ENCODE measurements at places on chromosomes 3 and 15.

GRCh38 chr15:71364117-71364584 lies 248.9 kb downstream of the THSD4 start:
- no peak for DNase-seq

DNA sequence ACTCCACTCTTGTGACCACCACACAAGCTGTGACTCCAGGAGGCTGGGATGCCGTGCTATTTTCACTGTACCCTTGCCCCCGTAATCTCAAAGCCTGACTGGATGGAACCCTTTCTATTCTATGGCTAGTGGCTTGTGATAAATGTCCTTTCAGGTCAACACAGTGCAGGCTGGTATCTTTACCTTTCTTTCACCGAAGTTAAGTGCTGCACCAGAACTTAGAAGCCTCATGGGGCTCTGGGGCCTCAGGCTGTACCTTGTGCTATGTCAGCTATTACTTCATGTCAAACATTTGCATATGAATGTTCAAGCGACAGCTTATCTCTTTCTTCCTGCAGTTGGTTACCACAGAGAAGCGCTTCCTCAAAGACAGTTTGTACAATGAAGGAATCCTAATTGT lies 66.8 kb downstream of the RPL39L start:
- DNase-seq, result no peak

DNA sequence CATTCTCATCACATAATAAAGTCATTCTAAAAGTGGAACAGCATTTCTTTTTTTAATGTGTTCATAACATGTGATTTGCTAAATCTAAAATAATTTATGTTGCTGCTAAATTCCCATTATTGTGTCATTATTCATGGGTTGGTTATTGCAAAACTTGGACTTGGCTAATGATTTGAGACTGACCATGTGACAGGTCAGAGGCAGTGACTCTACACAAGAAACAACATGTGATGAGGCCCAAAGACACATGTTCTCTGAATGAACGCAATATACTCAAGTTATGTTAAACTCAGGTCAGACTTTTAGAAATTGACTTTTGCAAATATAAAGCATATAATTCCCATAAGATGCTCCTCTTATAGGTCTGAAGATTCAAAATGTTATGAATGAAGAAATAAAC lies 566.1 kb downstream of the TBL1XR1 start:
- no peak for DNase-seq

GRCh38 chr15:90266061-90266431 lies 574 bp downstream of the NGRN start:
- DNase-seq, result peak; percentile 74

DNA sequence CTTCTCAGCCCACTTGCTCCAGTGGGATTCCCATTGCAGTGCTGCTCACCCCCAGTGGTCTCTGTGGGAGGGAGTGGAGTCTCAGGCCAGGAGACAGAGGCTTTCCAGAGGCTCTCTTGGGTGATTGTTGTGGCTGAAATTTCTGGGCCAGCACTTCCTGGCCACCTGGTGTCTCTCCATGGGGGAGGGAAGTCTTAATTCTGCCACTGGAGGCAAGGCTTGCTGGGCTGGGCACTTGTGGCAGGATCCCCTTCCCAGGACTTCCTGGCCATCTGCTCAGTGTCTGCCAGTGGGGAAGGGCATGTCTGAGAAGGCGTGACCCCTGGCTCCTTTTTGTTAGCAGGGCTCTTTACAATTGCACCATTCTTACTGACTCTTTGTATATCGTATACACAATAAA lies 351.8 kb downstream of the GABRB3 start:
- no peak for DNase-seq

- DNase-seq, result no peak
Measured at GRCh38 chr3:89405176-89405575, 297.8 kb downstream of the EPHA3 start.

DNA sequence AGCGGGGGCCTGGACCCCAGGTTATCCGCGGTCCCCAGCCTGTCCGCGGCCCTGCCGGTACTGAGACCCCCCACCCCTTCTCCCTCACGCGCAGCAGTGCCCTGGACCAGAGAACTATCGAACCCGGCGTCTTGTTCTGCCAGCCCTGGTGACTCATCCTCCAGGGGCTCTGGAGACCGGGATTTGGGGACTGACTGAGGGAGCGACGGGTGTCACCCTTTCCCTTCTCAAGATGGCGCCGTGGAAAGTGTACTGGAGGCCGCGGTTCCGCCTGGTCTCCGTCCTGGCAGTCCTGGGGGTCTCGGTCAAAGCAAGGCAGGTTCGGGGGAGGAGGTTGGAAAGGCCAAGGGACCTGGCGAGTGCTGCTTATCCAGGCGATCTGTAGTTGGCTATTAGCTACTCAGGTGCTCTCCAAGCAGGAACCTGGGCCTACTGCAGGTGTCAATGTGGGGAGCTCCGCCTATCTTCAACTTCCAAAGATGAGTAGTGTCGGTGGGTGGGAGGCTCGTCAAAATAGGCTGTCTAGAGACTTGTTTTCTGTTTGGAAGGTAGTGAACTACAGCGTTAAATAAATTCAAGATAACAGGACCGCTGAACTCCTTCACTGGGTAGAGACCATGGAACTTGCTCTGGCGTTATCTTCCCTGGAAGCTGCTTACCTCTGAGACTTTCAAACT lies 790 bp downstream of the RAB5A start:
- DNase-seq, result peak; percentile 68

DNA sequence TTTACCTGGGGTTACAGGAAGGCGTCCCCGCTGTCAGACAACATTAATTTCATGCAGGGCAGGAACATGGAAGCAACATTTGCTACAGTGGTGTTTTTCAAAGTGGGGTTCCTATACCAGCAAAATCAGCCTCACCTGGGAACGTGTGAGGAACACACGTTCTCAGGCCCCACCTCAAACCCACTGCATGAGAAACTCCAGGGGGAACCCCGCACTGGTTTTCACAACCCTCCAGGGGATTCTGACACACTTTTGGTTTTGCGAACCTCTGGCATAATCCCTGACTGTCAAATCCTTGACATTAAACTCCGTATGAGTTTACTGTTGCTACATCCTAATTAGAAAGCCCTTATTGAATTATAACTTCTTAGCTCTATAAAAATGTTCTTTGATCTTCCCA lies 127.7 kb downstream of the LRRK1 start:
- no peak for DNase-seq

GRCh38 chr3:168080022-168080421 lies 15.7 kb downstream of the GOLIM4 start:
- no peak for DNase-seq

DNA sequence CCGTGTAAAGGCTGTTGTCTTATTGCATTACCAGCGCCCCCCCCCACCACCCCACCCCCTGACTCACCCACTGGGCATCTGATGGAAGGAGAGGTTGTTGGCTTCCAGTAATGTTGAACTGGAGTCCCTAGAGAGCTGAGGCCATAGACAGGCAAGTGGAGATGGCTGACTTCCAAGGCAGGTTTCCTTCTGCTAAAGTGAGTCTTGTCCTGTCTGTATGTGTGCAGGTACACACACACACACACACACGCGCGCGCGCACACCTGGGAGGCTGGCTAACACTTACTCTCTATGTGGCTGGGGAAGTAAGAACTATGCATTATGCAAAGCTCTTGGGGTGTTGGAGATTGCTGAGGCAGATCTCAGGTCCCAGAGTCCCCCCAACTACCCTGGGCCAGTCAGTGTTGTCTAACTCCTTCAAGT lies 1.6 kb upstream of the KY start:
- no peak for DNase-seq
